ENCODE measurements at places on chromosomes 4 and X.

- no peak for DNase-seq
These were observed 2048.7 kb downstream of the PCDH7 start for GRCh38 chr4:32768664-32769389.

GRCh38 chr4:76275486-76276124, 24.1 kb downstream of the FAM47E start:
- DNase-seq = no peak

- no peak for DNase-seq
These were observed 30.9 kb upstream of the INTS6L start for GRCh38 chrX:135489542-135489941.

DNA sequence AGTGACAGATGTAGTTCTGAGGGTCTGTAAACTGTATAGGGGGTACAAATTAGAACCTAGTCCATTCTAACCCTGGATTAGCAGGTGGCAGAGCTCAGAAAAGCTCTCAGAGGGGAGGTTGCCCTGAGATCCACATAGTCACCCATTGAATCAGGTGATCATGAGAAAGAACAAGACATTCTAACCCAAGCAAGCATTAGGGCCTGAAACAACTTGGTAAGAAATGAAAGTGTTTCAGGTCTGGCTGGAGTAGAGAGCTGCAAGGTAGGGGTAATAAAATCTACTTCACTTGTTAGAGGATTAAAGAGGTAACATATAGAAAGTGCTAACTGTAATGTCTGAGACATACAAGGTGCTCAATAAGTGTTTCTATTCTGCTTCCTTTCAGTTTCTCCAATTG, 8.8 kb upstream of the BMP2K start:
- DNase-seq = no peak

DNA sequence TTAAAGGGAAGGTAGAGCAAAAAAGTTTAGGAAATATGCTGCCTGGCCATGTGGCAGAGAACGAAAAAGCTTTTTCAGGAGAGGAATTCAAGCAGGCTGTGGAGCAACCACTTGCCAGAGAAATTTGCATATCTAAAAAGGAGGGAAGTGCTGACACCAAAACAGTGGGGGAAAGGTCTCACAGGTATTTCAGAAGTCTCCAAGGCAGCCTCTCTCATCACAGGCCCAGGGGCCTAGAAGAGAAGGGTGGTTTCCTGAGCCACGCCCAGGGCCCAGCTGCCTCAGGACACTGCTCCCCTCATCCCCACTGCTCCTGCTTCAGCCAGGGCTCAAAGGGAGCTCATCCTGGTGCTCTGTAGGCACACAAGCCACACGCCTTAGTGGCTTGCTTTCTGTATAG, 29.9 kb upstream of the STS start:
- no peak for DNase-seq

DNA sequence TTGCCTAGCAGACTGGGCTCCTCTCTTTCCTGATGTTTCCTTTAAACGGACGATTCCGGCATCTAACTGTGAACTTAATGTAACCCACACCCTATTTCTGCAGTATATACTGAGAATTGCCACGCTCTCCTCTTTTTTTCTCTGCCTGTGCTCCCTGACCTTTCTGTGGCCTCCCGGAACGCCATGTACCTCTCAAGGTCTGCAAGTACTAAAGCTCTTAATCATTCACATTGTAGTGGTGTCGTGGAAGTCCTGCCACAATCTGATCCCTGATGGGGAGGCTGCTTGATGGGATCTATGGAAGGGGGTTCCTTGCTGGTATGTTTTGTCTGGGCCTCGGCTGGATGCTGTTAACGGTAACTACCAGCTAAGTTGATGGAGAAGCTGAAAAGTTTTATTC, 302.9 kb upstream of the EPHA5 start:
- no peak for DNase-seq

GRCh38 chrX:73478961-73479360, 32.1 kb downstream of the CDX4 start:
- no peak for DNase-seq

- DNase-seq = no peak
These were observed 1.6 kb upstream of the SFRP2 start for GRCh38 chr4:153790500-153790865.

Measured in LNCaP clone FGC (cell line).